ENCODE measurements at places on chromosomes 6 and 20. TPM values are rescaled to one million over a fixed set of nuclear protein-coding genes. Genes with fewer than 3 reads are reported as not detected.

GRCh38 chr6:40881501-40881900, 157.5 kb downstream of the UNC5CL start:
- DNase-seq = no peak
- no peaks in the 10 kb centered on the region for H3K27me3 ChIP-seq
- H3K27ac ChIP-seq = no peak overlapping the region
- H3K36me3 ChIP-seq = no peaks in the 10 kb centered on the region

DNA sequence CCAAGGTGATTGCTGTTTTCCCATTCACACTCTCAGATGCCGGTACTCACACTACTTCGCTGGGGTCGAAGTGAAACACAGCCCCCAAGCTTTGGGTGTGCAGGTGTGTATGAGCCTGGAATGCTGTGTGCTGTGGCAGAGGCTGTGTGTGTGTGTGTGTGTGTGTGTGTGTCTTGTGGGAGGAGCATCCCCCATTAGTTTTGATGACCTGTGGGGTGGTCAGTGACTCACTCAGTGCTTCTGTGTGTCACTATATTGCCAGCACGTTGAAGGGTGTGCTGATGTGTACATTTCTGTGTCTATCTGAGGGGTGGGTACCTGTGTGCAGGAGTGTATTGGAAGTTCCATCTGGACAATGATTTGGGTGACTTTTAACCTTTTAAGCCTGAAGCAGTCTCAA, 5.0 kb upstream of the SLC12A5 start:
- no peak for DNase-seq
- H3K4me3 ChIP-seq = no peak overlapping the region
- H3K36me3 ChIP-seq = no peaks in the 10 kb centered on the region
- H3K27me3 ChIP-seq = peaks cover 20% of the 10 kb centered on the region
- peaks cover 13% of the 10 kb centered on the region for H3K4me1 ChIP-seq

GRCh38 chr6:6870921-6871320, 236.8 kb upstream of the RREB1 start:
- H3K27me3 ChIP-seq = no peaks in the 10 kb centered on the region
- H3K36me3 ChIP-seq = no peaks in the 10 kb centered on the region
- no peak overlapping the region for H3K27ac ChIP-seq
- DNase-seq = no peak
- H3K4me1 ChIP-seq = no peaks in the 10 kb centered on the region
- H3K4me3 ChIP-seq = no peak overlapping the region

- peak; percentile 90 for DNase-seq
- H3K4me1 ChIP-seq = peaks cover 38% of the 10 kb centered on the region
- no peaks in the 10 kb centered on the region for H3K36me3 ChIP-seq
- no peaks in the 10 kb centered on the region for H3K27me3 ChIP-seq
- H3K4me3 ChIP-seq = no peak overlapping the region
Measured at GRCh38 chr20:4060064-4060795, 44.9 kb upstream of the RNF24 start.

DNA sequence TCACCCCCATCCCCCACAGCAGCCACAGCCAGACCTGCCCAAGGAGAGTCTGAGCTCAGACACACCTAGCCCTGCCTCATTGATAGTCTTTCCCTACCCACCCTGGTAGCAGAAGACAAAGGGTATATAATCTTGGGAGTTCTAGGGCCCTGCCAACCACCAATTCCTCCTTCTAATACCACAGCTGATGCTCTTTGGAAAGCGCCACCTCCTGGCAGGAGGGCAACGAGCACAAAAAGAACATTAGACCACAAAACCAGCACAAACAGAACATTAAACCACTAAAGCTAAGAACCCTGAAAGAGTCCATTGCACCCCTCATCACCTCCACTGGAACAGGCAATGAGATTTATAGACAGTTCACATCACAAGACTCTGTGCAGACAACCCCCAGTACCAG, 195.8 kb upstream of the FUT9 start:
- no peaks in the 10 kb centered on the region for H3K27me3 ChIP-seq
- no peak overlapping the region for H3K27ac ChIP-seq
- H3K4me1 ChIP-seq = no peaks in the 10 kb centered on the region
- H3K4me3 ChIP-seq = no peak overlapping the region

DNA sequence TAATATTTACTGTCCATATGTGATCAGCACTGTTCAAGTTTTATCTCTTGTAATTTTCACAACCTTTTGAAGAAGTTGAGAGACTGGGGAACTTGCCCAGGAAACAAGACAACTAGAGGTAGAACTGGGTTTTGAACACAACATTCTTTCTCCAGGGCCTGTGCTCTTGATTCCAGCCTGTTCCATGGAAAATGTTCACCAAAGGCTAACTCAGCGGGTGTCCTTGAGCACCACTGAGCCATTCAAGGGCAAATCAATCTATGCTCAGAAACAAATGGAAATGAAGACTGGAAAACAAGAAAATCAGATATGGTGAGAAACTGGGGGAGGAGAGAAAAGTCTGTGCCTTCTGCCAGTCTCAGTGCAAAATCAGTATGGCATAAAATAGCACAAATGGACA, 682.2 kb upstream of the AGPAT4 start:
- DNase-seq = no peak
- no peak overlapping the region for H3K27ac ChIP-seq
- no peaks in the 10 kb centered on the region for H3K27me3 ChIP-seq
- H3K36me3 ChIP-seq = no peaks in the 10 kb centered on the region
- H3K4me3 ChIP-seq = no peak overlapping the region

- no peaks in the 10 kb centered on the region for H3K36me3 ChIP-seq
- no peaks in the 10 kb centered on the region for H3K4me1 ChIP-seq
- no peak overlapping the region for H3K27ac ChIP-seq
- DNase-seq = no peak
Measured at GRCh38 chr6:74277777-74278186, 581.8 kb downstream of the CD109 start.

DNA sequence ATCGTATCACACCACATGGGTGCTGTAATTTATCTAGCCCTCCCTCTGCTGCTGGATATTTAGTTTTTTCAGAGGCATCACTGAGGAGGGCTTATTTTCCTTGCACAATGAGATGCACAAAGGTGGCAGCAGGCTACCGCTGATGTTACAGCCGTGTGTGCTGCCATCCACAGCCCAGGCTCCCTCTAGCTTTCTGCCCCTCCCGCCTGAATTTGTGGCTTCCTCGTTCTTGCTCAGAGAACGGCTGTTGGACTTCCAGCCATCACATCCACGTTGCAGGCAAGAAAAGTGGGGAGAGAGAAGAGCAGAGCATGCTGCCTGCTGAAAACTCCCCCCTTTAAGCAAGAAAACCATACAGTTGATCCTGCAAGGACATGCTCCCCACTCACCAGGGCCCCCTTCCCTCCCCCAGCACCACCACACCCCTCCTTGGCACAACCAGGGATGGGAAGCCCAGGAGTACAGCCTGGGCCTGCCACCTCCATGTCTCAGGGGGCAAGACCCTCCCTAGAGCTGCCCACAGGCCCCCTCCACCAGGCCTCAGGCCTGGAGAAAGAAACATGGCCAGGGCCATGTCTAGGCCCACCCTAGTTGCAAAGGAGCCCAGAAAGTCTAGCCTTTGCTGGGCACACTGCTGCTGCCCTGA, 102.6 kb downstream of the MRPL14 start:
- H3K4me1 ChIP-seq = peaks cover 4% of the 10 kb centered on the region
- H3K4me3 ChIP-seq = no peak overlapping the region
- H3K27ac ChIP-seq = no peak overlapping the region
- H3K36me3 ChIP-seq = no peaks in the 10 kb centered on the region
- DNase-seq = no peak

SLC17A4 gene
- not detected for total RNA-seq

NHSL1 gene
- 13.9 TPM for total RNA-seq

SIRPD gene
- total RNA-seq = not detected

BTN3A1 gene
- total RNA-seq = 9.2 TPM

FNDC11 gene
- total RNA-seq = 0.39 TPM
